Nucleus accumbens (tissue), 56 donors: ENCODE measurements at places on chromosomes 3 and 15.
A peak's percentile ranks its signal among the peaks of the same experiment; 100 is the strongest.

- no peak for DNase-seq
Measured at GRCh38 chr3:168548719-168549118, 453.0 kb upstream of the GOLIM4 start.

DNA sequence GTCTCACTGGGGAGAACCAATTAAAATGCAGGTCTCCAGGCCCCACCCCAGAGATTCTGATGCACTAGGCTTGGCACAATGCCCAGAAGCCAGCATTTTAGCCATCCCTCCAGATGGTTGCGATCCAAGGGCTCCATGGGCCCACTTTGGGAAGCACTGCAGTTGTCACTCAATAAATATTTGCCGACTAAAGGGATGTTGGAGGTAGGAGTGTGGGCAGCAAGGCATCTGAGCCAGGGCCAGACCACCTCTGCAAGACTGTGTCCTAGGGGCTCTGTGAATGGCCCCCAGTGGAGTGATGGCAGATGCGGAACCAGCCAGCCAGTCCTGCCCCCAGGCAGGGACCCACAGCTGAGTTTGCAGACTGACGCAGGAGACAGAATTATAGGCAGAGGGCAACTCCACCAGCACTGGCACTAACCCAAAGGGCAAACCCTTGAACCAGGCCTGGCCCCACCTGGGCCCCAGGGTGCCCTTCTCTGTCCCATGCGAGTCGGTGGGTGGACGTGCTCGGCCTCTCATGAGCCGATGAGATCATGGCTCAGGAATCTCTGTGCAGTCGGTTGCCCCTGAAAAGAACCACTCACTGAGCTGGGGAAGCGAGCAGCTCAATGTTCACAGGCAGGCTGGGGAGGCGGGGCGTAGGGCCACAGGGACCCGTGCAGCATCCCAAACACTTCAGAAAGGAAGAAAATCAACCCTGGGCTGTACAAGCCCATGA, 49.7 kb downstream of the SEMA5B start:
- DNase-seq = peak; percentile 20

- no peak for DNase-seq
Measured at GRCh38 chr15:100670505-100671021, 68.2 kb downstream of the ASB7 start.

DNA sequence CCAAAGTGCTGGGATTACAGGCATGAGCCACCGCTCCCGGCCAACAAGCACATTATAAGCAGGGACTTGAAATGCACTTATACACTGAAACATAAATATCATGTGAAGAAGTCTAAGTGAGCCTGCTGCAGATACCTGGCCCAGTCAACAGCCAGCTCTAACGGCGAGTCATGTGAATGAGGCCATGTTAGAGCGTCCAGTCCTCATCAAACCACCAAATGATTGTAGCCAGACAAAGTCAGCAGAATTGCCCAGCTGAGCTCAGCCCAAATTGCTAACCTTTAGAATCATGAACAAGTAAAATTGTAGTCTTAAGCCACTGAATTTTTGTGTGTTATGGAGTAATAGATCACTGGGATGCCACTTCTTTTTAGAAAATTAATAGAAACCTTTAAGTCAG, 37.8 kb upstream of the UACA start:
- DNase-seq = no peak

- no peak for DNase-seq
Measured at GRCh38 chr3:150469931-150470740, 62.0 kb downstream of the TSC22D2 start.

- DNase-seq = no peak
Measured at GRCh38 chr3:87209111-87209510, 18.0 kb upstream of the CHMP2B start.

- no peak for DNase-seq
Measured at GRCh38 chr3:111862974-111863373, 3.9 kb downstream of the PHLDB2 start.

GRCh38 chr3:65081536-65081935, 393.7 kb upstream of the ADAMTS9 start:
- no peak for DNase-seq

GRCh38 chr15:39177561-39177960, 403.3 kb upstream of the THBS1 start:
- no peak for DNase-seq

DNA sequence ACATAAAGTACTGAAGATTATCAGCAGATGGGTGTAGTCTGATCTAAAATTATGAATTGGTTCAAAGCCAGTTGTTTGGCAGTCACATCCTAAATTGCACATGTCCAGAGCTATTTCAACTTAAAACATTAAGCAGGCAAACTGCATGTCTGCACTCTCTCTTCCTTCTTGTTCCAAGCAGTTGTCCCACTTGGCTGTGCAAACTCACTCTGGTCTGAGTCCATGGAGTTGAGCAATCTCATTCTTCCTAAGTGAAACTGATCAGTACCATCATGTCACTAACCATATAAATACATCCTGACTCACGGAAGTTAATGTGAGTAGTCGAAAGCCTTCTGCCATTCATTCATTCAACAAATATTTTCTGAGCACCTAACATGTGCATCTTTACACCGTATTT, 353.0 kb downstream of the ROBO1 start:
- no peak for DNase-seq

- DNase-seq = no peak
Measured at GRCh38 chr3:32592696-32593353, 22.2 kb upstream of the DYNC1LI1 start.

- DNase-seq = no peak
Measured at GRCh38 chr3:51930439-51930838, 11.3 kb downstream of the RRP9 start.
